ENCODE measurements at places on chromosomes 6 and 20. TPM values are rescaled to one million over a fixed set of nuclear protein-coding genes. Genes with fewer than 3 reads are reported as not detected.

- no peak for DNase-seq
- H3K36me3 ChIP-seq, result no peaks in the 10 kb centered on the region
- no peaks in the 10 kb centered on the region for H3K27me3 ChIP-seq
- H3K4me1 ChIP-seq, result no peaks in the 10 kb centered on the region
Measured at GRCh38 chr6:49519660-49520059, 19.9 kb downstream of the GLYATL3 start.

- no peak overlapping the region for H3K4me3 ChIP-seq
- H3K27ac ChIP-seq, result no peak overlapping the region
- no peaks in the 10 kb centered on the region for H3K4me1 ChIP-seq
- H3K27me3 ChIP-seq, result no peaks in the 10 kb centered on the region
- no peak for DNase-seq
Measured at GRCh38 chr20:8471465-8471864, 339.4 kb downstream of the PLCB1 start.

- no peaks in the 10 kb centered on the region for H3K4me1 ChIP-seq
- no peaks in the 10 kb centered on the region for H3K27me3 ChIP-seq
- H3K27ac ChIP-seq, result no peak overlapping the region
- no peak overlapping the region for H3K4me3 ChIP-seq
- no peaks in the 10 kb centered on the region for H3K36me3 ChIP-seq
Measured at GRCh38 chr6:142942805-142943227, 2.2 kb downstream of the HIVEP2 start.

- peaks cover 5% of the 10 kb centered on the region for H3K4me1 ChIP-seq
- no peaks in the 10 kb centered on the region for H3K36me3 ChIP-seq
- H3K27ac ChIP-seq, result no peak overlapping the region
- no peak for DNase-seq
- no peak overlapping the region for H3K4me3 ChIP-seq
Measured at GRCh38 chr6:113779656-113780055, 77.5 kb upstream of the MARCKS start.

DNA sequence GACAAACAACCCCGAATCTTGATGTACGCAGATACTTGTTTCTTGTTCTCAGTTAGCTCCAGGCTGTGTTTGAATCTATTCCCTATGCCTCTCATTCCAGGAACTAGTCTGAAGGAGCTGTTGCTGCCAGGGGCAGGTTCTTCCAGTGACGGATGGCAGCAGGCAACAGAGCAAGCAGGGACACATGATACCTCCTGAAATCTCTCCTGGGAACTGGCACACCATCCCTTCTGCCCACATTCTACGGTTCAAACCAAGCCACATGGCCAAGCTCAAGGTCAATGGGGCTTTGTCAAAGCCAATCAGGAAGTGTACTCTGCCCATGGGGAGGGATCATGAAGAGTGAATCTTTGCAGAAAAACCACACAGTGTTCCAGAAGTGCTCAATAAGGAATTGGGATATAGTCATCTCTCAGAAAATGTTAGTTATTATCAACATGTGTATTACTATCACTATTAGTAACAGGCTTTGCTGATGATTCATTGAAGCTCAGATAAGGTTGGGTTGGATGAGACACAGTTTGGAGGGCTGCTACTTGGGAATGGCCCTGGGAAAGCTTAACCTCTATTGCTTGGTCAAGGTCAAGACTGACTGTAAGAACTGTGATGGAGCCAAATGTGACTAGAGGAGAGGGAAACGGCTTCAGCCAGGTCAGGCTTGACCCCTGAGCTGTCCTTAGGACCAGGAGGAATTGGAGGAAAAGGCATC lies 454.9 kb downstream of the PTPRT start:
- no peaks in the 10 kb centered on the region for H3K4me1 ChIP-seq
- no peak for DNase-seq
- no peak overlapping the region for H3K4me3 ChIP-seq
- H3K27me3 ChIP-seq, result no peaks in the 10 kb centered on the region

- peaks cover 4% of the 10 kb centered on the region for H3K4me1 ChIP-seq
- 0 out of 2 replicates have a peak, but pooled peaks cover 2% of the 10 kb centered on the region for H3K27me3 ChIP-seq
- DNase-seq, result no peak
Measured at GRCh38 chr6:37602801-37603200, 94.9 kb downstream of the MDGA1 start.

DNA sequence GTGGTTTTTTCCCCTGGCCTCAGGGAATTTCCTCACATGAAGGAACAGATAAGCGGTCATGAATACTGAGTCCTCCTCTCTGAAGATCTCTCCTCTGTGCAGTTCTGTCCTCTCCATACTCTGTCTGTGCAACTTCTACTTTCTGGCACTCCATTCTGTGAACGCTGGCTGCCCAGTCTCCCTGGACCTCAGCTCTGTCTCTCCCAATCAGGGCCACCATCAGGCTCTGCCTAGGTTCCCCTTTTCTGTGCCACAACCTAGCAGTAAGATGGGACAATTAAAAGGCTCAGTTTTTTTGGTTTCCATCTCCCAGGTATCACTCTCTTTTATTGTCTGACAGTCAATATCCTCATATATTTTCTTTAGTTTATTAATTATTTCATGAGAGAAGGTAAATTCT lies 4.8 kb upstream of the ADGB start:
- DNase-seq, result no peak
- H3K36me3 ChIP-seq, result no peaks in the 10 kb centered on the region
- H3K27ac ChIP-seq, result no peak overlapping the region
- no peaks in the 10 kb centered on the region for H3K4me1 ChIP-seq
- H3K4me3 ChIP-seq, result no peak overlapping the region
- H3K27me3 ChIP-seq, result no peaks in the 10 kb centered on the region

- no peaks in the 10 kb centered on the region for H3K27me3 ChIP-seq
- no peak overlapping the region for H3K27ac ChIP-seq
- no peaks in the 10 kb centered on the region for H3K36me3 ChIP-seq
- no peak overlapping the region for H3K4me3 ChIP-seq
- no peak for DNase-seq
Measured at GRCh38 chr6:111381123-111381522, 101.9 kb downstream of the REV3L start.

DNA sequence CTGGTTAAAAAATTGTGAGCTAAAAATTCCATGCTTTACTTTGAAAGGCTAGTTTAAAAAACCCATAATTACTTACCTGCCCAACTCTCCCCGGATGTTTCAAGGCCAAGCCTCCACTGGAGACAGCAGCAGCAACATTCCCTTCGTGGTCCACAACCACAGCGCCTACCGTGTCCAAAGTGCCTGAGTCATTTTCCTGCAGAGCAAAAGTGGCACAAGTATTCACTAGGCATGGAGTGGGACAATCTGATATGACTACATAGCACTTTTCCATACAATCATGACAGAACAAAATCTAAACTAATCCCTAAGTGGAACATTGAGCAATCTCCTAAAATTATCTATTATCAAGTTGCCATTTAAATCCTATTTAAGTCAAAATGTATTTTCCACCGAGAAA lies 104.8 kb downstream of the TASP1 start:
- no peaks in the 10 kb centered on the region for H3K36me3 ChIP-seq
- DNase-seq, result no peak
- peaks cover 2% of the 10 kb centered on the region for H3K4me1 ChIP-seq
- no peak overlapping the region for H3K27ac ChIP-seq
- H3K27me3 ChIP-seq, result no peaks in the 10 kb centered on the region

IER3 gene
- polyA plus RNA-seq, result 11.9 TPM

IMPG1 gene
- polyA plus RNA-seq, result 0.02 TPM

OR2J1 gene
- polyA plus RNA-seq, result not detected

NUDT3 gene
- 9.8 TPM for polyA plus RNA-seq

MEP1A gene
- 0.06 TPM for polyA plus RNA-seq

SASH1 gene
- 6.0 TPM for polyA plus RNA-seq

DEFB132 gene
- not detected for polyA plus RNA-seq

NMBR gene
- 0.11 TPM for polyA plus RNA-seq
